ENCODE measurements at places on chromosomes 4 and X.

DNA sequence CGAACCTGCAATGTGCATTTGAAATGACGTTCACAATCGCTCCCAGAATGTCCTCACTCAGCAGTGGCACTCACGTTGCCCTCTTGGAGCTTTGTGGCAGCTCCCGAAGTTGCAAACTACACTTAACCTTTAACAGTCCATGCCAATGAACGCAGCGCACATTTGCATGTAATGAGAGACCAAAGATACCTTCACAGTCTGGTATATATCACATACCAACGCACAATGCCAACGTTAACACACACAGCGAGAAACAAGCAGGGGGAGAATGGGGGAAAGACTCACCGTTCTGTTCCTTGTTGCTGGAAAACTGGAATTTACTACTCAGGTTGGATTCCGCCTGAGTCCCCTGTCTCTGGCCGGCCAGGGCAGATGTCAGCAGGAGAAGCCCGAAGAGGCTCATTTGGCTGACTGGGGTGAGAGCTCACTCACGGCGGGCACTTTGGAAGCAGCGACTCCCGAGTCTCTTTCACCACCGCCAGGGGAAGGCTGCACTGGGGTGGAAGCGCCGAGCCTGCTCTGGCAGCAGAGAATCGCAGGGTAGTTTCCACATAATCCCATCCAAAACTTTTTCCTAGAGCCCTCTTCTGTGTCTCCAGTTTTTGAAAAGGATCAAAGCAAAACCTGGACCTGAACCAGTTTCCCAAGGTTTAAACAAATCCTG lies 966 bp downstream of the PDGFC start:
- DNase-seq: no peak

- DNase-seq: no peak
Observed at GRCh38 chr4:113604955-113605354, 156.6 kb downstream of the CAMK2D start.

DNA sequence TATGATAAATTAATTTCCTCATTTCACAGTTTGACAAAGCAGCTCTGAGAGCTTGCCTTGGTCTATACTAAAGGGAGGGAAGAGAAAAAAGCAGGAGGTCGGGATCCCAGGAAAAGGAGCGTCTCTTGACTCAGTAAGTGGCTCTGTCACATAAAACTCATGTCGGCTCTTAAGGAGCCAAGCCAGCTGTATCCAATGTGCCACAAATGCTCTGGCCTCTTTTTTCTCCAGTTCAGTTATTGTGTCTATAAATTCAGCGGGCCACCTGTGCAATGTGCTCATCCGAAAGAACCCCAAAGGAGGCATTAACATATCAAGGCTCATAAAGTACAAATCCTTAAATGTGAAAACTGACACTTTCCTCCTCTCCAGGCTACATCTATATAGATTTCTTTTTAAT lies 337.7 kb upstream of the FAM241A start:
- DNase-seq: no peak

- no peak for DNase-seq
Observed at GRCh38 chrX:37796805-37797204, 16.9 kb downstream of the CYBB start.

DNA sequence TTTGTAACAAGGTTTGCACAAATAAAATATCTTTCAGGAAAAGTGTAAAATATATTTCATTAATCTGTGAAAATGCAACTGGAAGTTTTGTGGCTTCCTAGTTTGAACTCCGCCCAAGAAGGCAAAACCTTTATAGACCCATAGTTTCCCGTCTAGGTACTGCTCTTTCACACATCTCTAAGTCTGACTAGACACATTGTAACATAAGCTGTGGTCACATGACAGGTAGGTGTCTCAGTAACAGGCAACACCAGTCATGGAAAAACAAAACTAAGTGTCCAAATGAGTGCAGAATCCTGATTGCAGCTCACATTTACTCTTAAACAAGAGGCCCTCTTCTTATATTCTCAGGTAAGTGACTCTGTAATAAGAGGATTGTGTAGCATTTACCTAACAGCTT lies 55.6 kb downstream of the SNCA start:
- no peak for DNase-seq

GRCh38 chr4:158538911-158539310 lies 17.2 kb downstream of the RXFP1 start:
- DNase-seq: no peak

GRCh38 chr4:73706811-73707210 lies 33.6 kb upstream of the CXCL8 start:
- no peak for DNase-seq

GRCh38 chrX:23694606-23695005 lies 27.3 kb downstream of the PRDX4 start:
- DNase-seq: peak; percentile 3

GRCh38 chr4:106929248-106929647 lies 106.9 kb downstream of the DKK2 start:
- DNase-seq: no peak

- no peak for DNase-seq
Observed at GRCh38 chrX:44462850-44463249, 79.8 kb downstream of the FUNDC1 start.

DNA sequence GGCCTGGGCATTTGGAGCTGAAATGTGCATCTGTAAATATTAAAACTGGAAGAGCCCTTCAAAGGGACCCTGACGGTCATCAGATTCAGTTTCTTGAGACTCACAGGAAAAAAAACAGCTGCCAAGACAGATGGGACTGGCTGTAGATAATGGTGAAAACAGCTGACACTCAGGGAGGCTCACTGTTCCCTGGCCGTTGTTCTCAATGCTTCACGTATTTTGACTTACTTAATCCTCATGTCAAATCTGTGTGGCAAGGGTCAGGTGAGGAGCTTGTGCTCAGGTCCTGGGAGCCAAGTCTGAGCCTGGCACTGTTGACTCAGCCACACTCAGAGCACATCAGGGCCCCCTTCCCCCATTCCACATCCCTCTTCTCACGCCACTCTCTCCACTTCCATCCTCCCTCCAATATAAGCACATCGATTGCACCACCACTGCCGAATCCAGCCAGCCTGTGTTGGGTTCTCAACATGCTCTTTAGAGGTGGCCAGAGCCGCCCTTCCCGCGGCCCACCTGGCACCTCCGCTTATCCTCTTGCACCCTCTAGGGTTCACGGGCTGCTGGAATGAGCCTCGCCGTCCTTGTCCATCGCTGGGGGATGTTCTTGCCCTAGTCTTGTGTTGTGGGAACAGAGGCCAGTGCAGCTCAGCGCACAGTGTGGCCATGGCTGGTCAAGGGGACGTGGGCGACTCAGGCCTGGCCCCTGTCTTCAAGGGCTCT lies 40.1 kb downstream of the EVC start:
- DNase-seq: no peak

DNA sequence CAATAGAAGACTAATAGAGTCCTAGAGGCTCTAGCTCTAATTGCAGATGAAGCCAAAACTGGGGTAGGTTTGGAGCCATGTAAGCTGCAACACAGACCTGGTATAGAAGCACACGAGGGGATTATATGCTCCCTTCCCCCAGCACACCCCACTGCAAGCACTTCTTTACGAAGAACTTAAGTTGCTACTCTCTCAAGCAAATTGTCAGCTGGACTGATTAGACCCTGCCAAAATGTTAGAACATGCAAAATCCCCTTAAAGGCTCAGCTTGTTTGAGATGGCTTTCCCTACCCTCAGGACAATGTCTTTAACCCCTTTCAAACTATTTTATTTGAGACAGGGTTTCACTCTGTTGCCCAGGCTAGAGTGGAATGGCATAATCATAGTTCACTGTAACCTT lies 4.7 kb upstream of the KIAA1210 start:
- DNase-seq: no peak

GRCh38 chr4:6916587-6917460 lies 7.2 kb downstream of the TBC1D14 start:
- no peak for DNase-seq

DNA sequence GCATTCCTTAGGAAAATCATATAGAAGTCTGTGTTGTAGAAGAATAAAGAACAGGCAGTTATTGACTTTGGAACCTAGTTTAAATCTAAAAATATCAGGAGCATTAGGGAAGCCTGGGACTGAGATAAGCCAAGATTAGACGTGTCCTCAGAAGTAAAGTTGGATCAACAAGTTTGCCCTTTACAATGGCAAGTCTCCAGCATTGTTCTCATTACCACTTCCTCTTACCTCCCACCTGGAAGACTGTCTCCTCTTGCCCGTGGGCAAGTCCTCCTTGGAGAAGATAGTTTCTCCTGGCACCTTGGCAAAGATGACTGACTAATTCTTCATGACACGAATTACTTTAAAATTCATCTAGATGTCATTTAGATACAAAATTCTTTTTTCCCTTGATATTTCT lies 37.8 kb downstream of the CNKSR2 start:
- no peak for DNase-seq

DNA sequence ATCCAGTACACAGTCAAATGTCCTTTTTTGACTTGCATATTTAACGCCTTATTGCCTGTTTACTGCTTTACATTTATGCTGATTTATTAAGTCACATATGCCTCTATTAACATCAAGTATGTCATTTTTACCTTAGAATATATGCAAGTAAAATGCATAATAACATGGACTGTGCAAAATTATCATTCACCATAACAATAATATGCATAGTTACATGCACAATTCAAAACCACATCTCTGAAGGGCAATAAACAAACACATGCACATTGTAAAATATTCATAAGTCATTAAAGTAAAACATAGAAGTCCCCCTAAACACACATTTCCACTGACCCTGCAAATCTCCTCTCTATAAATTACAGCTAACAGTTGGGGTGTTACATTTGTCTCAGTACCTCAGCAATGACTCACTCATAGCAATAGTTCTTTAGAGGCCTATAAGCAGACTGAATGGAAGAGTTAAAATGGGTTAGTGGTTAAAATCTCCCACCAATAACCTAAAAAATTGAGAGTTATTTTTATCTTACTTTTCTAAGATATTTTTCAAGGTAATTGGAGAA lies 61.1 kb downstream of the ADAMTS3 start:
- DNase-seq: no peak

- DNase-seq: no peak
Observed at GRCh38 chr4:3797831-3798790, 31.9 kb downstream of the ADRA2C start.

GRCh38 chrX:120429776-120430540 lies 39.1 kb downstream of the LAMP2 start:
- DNase-seq: no peak

- DNase-seq: no peak
Observed at GRCh38 chr4:187212446-187213080, 488.9 kb upstream of the FAT1 start.

- no peak for DNase-seq
Observed at GRCh38 chr4:165129924-165130323, 17.3 kb upstream of the TMEM192 start.

- DNase-seq: no peak
Observed at GRCh38 chr4:40264497-40264896, 67.7 kb downstream of the RHOH start.

- no peak for DNase-seq
Observed at GRCh38 chrX:139932073-139932900, 566 bp downstream of the ATP11C start.

DNA sequence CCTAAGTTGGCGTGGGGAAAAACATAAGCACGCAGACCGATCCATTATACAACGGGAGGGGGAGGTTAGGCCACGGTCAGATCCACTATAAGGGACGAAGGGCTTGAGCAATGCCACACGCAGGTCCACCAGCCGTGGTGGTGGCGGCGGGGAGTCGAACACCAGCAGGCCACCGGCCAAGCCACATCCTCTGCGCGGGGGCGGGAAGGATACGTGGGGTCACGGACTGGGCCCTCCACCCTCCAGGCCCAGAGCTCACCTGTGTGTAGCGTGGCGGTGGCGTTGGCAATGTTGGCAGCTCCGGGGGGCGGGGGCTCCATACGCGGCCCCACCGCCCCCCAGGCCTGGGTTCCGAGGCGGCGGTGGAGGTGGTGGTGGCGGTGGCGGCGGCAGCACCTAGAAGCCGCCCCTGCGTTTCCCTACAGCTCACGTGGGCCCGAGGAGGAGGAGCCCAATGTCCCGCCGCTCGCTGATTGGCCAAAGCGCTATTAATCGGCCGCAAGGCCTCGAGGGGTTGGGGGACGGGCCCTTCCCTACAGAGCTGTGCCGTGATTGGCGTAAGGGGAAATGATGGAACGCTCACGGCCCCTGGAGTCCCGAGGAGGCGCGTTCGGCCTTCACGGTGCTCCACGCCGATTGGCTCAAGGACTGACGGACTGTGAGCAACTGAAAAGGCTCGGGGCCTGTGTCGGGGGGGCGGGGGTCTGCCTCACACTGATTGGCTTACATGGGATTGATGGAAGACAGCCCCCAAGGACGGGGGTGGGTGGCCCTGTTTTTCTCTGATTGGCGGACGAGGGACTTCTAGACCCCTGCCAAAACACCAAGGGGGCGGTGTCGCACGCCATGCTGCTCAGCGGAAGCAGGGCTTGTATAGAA lies at the start of gene ELK1:
ELK1 (minus strand) TSS at position 400 of the 879 bp plus-strand sequence. CDS start 9,122 bp downstream, outside the sequence.
- DNase-seq: peak; percentile 92

DNA sequence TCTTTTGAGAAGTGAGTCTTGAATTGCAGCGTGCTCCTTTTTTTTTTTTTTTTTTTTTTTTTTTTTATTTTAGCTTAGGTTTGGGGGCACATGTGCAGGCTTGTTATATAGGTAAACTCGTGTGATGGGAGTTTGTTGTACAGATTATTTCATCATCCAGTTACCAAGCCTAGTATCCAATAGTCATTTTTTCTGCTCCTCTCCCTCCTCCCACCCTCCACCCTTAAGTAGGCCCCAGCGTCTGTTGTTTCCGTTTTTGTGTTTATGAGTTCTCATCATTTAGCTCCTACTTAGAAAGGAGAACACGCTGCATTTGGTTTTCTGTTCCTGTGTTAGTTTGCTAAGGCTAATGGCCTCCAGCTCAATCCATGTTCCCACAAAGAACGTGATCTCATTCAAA lies 81.3 kb upstream of the TSPAN5 start:
- no peak for DNase-seq

GRCh38 chrX:150313514-150313913 lies 49.6 kb upstream of the MAMLD1 start:
- no peak for DNase-seq

DNA sequence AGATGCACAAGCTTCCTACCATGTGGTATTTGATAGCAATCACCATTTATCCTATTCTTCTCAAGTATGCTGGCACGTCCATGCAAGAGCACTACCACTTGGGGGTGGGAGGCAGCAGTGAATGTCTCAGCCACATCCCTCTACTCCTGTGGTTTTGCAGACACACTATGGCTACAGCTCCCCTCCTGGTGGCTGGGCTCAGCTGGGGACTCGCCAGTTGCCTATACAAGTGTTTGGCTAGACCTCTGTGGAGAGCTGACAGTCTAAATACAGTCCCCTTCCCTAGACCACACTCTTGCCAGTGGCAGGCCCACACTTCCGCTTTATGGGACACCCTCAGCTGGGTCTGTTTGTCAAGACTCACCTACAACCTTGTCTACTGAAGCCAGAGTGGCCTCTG lies 53.2 kb downstream of the ADGRA3 start:
- no peak for DNase-seq

Measured in DMS153 (cell line).